ENCODE measurements at places on chromosomes 2 and 18.

DNA sequence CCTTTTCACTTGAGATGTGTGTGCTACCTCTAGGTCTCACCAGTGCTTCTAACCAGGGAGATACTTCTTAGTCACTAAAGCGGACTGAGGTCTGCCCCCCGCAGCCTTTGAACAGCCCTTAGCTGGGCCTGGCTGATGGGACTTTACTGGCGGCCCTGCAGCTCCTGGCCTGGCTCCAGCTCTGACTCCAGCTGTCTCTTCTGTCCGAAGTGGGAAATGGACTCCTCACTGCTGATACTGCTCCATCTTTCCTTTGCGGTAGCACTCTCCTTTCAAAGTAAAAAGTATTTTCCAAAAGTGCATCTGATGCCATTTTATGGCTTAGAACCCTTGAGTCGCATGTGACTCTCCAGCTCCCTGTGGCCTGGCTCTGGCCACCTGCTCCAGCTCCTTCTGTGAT, 64.5 kb downstream of the ATP9B start:
- DNase-seq, result no peak

GRCh38 chr2:189569295-189569910, 11.2 kb downstream of the SLC40A1 start:
- DNase-seq, result no peak

GRCh38 chr18:13213036-13213795, 5.3 kb upstream of the LDLRAD4 start:
- no peak for DNase-seq

GRCh38 chr18:63342206-63342605, 22.6 kb upstream of the BCL2 start:
- no peak for DNase-seq

DNA sequence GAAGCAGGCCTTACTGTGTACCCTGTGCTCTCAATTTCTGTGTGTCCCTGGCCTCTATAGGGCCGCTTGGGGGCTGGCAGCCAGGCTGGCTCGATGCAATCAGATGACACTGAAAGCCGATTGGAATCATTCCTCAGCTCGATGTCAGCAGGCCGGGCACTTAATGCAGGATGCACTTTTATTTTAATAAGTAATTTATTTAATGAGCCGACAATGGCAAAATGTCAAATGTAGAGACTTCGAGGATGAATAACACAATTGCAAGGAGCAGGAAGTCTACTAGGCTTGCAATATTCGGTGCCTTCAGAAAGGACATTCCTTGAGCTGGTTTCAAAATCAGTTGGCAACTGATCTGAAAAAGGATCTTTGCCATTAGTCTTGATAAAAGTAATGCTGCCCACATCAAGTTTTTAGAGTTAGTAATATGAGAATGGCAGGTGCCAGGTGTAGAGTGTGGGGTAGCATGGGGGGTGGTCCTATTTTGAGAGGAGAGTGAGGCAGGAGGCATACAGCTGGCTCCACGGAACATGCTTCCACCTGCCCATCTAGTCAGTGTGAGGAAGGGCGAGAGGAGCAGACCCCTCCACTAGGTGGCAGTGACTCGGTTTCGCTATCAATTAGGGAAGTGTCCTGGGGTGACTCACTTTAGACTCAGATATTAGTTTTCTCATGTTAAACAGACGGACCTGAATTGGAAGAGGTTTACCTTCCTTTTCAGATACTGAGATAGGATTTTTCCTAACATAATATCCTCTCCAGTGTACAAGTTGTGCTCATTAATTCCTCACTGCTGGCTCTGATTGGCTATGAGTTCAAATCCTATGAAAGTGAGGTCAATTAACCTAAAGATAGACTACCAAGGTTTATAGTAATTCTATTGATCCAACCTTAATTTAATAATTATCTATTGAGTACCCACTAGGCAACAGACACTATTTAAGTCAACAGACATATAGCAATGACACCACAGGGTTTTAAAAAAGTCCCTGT, 80.9 kb downstream of the NABP1 start:
- peak; percentile 57 for DNase-seq

GRCh38 chr2:8462899-8463648, 218.8 kb upstream of the ID2 start:
- no peak for DNase-seq

DNA sequence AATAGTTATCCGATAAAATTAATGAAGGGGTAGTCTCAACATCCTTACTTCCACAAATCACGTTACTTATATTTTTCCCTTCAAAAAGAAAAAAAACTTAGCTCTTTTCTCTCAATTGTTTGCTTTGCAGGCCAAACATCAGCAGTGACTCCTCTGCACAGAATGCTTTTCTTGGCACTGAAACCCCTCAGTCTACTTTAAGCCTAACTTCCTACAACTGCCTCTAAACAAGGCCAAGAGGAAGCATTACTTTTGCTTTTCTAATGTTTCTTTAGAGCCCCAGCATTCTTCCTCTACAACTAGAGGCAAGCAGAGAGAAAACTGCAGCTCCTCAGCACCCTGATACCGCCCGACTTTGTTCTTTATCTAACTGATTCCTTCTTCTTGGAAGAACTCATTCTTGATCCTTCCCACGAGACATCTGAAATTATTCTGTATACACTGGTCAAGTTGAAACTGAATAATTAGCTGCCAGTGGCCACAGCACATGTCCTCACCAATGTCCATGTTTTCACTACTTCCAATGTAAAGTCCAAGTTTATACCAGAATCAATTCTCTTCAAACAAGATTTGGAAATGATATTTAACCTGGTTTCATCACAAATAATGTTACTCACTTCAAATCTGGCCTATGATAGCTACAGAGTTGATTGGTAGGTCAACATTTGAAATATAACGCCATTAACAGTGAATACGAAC, 55.3 kb downstream of the DTNB start:
- no peak for DNase-seq

DNA sequence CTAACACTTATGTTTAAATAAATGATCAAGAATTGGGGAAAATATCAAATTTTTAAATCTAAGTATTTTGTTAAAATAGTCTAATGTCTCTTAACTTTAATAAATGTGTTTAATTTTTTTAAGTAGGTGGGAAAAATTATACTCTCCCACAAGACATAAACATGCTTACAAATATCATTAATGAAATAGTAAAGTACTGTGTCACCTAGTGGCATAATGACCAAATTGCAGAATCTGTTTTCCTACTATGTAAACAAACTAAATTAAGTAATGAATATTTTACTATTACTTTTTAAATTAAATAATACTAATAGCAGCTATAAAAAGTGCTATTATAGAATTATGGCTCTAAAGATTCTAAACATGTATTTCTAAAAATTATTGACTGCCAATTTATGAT, 52.0 kb upstream of the CHAC2 start:
- no peak for DNase-seq

GRCh38 chr2:10478298-10478625, 30.1 kb upstream of the ODC1 start:
- DNase-seq, result no peak

DNA sequence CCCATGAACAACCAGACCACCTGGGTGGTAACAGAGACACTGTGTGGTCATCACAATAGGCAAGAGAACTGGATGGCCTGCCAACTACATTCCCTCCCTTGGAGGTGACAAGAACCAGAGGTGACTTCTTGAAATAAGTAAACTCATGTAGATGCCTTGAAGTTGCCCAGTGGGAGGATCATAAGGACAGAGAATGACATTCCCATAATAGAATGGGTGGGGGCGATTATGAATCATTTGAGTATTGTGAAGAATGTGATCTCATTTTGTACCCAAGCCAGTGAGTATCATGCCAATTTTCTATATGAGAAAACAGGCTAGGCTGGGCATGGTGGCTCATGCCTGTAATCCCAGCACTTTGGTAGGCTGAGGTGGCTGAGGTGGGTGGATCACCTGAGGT, 211.4 kb upstream of the GYPC start:
- no peak for DNase-seq

- DNase-seq, result no peak
Measured at GRCh38 chr2:214341646-214342045, 69.2 kb upstream of the VWC2L start.

DNA sequence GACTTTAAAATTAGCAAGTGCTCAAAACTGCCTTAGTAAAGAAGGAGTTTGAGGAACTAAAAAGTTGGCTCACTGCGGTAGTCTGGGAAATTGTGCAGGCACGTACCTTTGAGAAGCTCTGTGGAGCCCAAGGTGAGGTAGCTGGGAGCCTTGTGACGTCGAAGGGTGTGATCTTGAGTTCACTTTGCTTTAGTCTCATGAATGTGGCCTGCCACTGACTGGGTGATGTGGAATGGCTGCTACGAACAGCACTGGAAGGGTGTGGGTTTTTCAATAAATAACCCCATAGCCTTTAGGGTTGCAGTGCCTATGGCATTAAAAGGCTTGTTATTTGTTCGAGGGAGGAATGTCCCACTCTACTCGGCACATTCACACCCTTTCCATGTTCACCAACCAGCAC, 312.3 kb downstream of the PRKCE start:
- no peak for DNase-seq

GRCh38 chr2:200353874-200354273, 47.4 kb downstream of the SPATS2L start:
- no peak for DNase-seq

DNA sequence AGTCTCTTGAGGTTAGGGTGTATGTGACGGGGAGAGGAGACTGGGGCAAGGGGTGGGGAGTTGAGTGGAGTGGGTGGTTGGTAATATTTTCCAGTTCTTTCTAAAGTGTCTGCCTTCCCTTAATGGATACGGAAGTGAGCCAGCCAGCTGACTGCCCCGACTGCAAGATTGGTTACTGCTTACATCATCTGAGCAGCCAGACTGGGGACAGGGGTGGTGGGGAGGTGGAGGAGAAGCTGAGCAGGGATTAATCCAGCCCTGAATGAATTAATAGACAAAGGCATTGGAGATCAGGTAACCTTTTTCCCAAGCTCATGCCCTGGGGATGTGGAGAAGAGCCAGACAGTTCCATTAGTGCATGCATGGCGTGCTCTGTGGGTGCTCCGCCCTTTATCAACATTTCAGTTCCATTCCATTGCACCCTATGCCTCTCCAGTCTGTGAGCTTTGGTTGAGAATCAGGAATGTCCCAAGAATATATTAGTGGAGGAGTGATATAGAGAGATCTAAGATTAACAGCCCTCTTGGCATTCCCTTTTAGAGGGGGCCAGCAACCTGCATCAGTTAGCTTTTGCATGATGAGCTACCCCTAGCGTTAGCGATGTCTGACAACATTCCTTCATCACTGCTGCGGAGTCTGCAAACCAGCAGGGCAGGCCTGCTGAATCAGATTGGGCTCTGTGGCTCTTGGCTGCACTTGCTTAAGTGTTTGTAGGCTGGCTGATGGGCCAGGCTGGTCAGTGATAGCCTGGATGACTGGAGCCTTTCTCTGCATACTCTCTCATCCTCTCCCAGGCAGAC, 67.4 kb downstream of the TNP1 start:
- DNase-seq, result no peak

DNA sequence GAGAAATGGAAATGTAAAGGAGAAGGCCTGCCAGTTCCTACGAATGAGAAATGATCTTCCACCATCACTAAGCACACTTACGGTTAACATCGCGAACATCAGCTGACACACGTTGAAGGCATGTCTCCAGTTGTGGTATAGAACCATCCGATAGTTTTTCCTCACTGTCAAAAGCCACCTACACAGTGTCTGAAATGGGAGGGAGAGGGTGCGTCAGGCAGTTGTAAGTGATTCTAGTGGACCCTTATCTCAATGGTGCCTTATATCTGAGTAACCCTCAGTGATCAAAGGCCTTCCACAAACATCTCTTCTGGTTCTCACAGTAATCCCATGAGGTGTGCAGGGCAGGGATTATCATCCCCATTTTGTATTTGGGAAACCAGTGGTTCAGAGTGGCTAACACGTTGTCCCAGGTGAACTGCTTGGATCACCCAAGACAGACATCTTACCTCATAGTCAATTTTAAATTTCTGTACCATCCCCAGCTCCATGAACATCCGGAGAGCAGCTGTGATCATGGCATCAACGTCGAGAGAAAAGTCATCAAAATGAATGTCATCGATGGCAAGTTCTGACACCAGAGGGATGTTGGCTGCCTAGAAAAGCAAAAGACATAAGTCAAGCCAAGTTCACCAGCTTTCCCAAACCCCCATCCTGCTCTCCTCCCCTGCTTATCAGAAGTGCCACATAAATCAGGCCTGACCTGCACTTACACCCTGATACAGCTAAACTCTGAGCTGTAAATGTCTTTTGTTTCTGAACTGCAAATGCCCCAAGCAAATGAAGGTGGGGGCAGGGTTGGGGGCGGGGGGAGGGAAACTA, 335.2 kb downstream of the AGPS start:
- DNase-seq, result no peak

DNA sequence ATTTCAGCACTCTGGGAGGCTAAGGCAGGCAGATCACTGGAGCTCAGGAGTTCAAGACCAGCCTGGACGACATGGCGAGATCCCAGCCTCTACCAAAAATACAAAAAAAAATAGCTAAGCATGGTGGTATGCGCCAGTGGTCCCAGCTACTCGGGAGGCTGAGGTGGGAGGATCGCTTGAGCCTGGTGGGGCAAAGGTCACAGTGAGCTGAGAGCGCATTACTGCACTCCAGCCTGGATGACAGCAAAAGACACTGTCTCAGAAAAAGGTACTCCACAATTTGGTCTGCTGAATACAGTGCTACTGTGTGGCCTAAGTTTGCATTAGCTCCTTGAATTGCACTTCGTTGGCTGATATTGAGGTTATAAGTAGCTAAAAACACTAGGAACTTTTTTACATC, 97.9 kb downstream of the FEZ2 start:
- DNase-seq, result no peak

Measured in CD4-positive, alpha-beta memory T cell (primary cell).